Cardiac muscle cell (in vitro differentiated cells and primary cell): ENCODE measurements at places on chromosomes 7 and 10. TPM values are rescaled to one million over a fixed set of nuclear protein-coding genes. Genes with fewer than 3 reads are reported as not detected.

The ASB13 gene
- 14.4 and 30.4 TPM in 2 replicates for polyA plus RNA-seq

The ADAMTS14 gene
- polyA plus RNA-seq = 1.2 and 2.2 TPM in 2 replicates

The LIPK gene
- polyA plus RNA-seq = not detected in 2 replicates

The MLXIPL gene
- polyA plus RNA-seq = 1.2 and 1.7 TPM in 2 replicates

The SYT15 gene
- polyA plus RNA-seq = 0.71 and 0.76 TPM in 2 replicates

The FKBP6 gene
- polyA plus RNA-seq = 0.11 TPM in 1 of 2 replicates, not detected in the other

The KCNMA1 gene
- polyA plus RNA-seq = 1.7 and 1.9 TPM in 2 replicates

The NUTM2E gene
- not detected in 2 replicates for polyA plus RNA-seq

The PPP1R17 gene
- 1.7 TPM in 1 of 2 replicates, not detected in the other for polyA plus RNA-seq
